Coronary artery (tissue), 2 donors: ENCODE measurements at places on chromosomes 7 and 10.
A peak's percentile ranks its signal among the peaks of the same experiment; 100 is the strongest.

DNA sequence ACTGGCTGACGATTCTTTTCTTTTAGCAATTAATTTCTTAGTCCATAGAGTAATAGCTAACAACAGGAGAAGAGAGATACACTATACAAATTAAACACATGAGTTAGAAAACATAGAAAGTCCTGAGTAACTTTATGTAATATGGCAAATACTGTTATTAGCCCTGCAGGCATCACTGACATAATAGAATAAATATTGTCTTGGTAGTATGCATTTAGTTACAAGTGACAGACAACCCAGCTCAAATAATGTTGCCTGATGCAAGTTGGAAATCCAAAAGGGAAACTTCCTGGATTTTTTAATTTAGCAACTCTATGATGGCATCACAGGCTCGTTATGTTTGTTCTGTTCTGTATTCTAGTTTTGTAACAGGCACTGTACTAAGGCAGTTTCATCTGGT lies 95.1 kb downstream of the DKK1 start:
- DNase-seq: no peak

- DNase-seq: no peak
These were observed 24.5 kb downstream of the FAM171A1 start for GRCh38 chr10:15346440-15347141.

DNA sequence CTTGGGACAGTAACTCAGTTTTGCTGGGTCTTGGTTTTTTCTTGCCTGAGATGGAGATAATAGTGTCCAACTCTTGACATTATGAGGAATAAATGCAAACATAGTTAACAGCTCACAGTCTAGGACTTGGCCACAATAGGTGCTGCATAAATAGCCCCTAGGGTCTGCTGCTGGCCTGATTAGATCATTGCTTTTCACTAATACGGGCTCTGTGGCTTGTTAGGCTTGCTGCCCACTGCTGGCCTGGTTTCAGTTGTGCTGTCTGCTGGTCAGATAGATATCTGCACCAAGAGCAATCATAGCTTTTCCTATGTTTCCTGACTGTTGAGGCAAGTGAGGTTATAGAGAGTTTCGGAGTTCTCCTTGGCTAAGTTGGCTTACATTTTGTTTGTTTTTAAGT lies 246.1 kb downstream of the DNAJB9 start:
- DNase-seq: no peak

DNA sequence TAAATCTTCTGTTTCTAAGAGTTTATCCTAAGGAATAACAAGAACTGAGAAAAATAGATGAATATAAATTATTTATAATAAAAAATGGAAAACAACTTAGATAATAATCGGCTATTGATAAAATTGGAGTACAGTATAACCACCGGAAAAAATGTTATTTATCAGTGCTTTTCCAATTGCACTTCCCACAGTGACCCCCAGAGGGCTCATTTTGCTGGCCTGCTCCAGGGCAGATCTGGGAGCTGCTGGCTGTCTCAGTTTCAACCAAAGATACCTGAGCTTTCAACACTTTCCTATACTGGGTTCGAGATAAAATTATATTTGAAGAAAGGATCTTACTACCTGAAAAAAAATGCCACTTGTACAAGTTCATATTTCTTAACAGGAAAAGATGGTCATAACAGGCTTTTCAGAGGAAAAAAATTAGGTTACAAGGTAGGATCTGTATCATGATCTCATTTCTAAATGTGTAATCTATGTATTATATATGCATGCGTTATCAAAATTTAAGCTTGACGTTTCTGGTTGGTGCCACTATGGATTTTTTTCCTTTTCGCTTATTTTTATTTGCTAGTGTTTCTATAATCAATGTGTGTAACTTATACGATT lies 165.7 kb downstream of the NPSR1 start:
- DNase-seq: no peak

DNA sequence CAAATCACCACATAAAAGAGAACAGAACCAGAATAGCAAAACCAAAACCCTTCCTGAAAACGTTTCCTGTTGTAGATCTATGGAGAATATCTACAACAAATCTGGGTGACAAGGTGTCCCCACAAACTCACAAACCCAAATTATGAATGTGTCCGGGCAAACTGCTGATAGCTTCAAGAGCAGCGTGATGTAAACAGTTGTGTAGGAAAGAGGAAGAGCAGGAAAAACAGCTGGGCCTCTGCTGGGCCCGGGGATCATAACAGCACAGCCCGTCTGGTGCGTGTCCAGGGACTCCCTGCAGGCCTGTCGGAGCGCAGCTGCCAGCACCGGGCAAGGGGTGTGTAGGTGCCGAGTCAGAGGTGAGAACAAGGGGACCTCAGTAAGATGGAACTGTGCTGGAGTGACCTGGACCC lies 53.7 kb downstream of the KCNH2 start:
- no peak for DNase-seq

DNA sequence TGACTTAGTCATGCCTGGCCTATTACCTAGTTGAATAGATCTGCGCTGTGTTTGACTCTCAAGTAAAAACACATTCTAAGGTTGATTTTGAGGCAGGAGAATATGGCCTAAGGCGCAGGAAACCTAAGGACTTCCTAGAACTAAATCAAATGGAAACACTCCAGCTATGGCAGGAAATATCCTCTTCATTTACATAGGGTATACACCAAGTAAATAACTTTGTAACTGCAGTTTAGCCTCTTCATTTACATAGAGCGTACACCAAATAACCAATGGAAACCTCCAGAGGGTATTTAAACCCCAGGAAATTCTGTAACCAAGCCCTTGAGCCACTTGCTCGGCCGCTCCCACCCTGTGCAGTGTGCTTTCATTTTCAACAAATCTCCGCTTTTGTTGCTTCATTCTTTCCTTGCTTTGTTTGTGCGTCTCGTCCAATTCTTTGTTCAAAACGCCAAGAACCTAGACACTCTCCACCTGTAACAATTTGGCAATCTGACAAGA lies 35.6 kb upstream of the XRCC2 start:
- DNase-seq: no peak

DNA sequence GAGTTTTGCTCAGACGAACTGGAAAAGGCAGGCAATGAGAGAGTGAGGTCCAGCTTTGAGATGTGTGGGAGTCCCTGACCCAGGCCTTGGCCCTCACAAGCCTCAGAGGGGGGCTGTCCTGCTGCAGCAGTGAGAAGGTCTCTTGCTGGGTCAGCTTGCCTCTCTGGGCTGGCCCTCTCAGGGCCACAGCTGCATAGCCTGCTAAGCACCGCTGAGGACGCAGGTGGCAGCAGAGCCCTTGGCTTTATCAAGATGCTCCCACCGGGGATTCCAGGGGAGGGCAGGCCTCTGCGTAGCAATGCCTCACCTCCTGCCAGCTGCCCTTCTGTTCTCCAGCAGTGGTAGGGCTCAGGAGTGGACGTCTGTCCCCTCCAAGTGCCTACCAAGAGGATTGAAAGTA lies 128.7 kb downstream of the COBL start:
- no peak for DNase-seq

GRCh38 chr10:131841661-131842139 lies 59.1 kb upstream of the PPP2R2D start:
- DNase-seq: peak; percentile 69

- DNase-seq: no peak
These were observed 442.8 kb downstream of the NEBL start for GRCh38 chr10:20454331-20454730.

GRCh38 chr7:116698930-116699721 lies 27.1 kb downstream of the MET start:
- DNase-seq: no peak

GRCh38 chr10:24748214-24748613 lies 24.5 kb upstream of the ARHGAP21 start:
- DNase-seq: no peak

GRCh38 chr10:20334559-20334958 lies 518.3 kb downstream of the PLXDC2 start:
- DNase-seq: no peak

DNA sequence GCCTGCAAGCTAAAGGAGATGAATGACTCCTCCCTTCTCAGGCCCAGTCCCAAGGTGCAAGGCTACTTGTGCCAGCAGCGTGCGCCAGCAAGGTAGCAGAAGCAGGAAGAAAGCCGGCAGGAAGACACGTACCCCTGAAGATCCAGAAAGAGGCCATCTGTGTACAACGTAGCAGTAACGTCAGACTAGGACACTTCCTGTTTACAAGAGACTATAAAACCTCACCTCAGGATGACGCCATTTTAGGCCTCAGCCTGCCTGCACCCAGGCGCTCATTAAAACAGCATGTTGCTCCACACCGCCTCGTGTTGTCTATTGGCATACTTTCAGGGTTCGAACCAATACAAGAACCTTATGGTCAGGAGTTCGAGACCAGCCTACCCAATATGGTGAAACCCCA lies 41.4 kb upstream of the SNX10 start:
- DNase-seq: no peak

DNA sequence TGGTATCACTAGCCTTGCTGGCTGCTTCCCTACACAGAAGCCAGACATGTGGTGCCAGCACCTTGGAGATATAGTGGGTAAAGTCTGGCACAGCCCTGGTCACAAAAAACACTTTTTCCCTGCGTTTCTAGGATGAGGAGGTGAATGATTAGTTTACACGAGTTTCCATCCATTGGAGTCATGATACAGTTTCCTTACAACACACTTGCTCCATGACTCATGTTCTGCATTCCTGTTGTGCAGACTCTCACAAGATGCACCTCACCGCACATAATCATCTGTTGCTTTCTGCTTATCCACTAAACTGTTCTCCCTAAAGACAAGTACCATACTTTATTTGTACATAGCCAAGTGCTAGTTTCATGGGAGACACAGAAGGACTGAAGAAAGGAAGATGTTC lies 747.1 kb upstream of the GALNT17 start:
- no peak for DNase-seq

DNA sequence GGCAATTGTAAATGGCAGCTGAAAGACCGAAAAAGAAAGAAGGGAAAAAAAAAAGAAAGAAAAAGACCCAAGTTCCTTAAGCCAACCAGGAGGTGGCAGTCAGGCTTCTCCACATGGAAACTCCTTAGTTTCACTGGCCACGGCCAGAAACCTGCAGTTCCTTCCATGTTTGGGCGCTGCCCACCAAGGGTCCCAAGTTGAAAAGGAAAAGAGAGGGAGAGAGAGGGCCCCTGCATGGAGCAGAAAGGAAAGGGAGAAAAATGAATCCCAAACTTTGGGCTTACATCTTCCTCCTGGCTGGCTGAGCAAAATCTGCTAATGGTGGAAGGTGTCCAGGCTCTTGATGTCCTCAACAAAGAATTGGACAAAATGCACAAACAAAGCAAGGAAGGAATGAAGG lies 31.8 kb upstream of the ABCA13 start:
- DNase-seq: no peak
